EH (cell line): ENCODE measurements at places on chromosomes 7 and 10.

DNA sequence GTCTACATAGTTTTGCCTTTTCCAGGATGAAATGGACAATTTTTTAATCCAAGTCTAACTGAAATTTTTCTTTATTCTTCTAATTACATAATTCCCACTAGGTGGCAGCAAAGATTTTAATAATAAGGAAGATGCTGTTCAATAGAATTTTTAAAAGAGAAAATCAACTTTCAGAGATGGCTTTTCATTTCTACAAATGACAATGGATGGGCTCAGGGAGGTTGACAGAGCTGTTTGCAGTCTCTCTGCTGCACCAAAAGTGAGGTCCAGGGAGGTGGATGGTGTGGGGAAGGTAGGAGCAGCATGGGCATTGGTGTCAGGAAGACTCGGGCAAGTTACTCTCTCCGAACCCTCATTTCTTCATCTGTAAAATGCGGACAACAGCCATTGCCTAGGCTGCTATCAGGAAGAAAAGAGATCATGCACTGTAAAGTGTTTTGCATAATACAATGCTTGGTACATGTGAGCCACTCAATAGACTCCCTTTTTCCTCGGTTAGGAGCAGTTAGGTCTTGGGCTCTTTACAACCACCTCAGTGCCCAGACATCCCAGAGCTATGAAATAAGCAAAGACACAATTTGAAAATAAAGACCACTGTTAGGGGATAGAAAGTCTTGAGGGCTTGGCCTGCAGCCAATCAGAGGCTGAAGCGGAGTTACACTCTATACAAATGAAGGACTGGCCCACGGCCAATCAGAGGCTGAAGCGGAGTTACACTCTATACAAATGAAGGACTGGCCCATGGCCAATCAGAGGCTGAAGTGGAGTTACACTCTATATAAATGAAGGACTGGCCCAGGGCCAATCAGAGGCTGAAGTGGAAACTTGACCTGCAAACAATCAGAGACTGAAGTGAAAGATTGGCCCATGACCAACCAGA is 107.1 kb downstream of the ABLIM1 start:
- peak; percentile 44 for DNase-seq

- DNase-seq, result no peak
Measured at GRCh38 chr7:6193709-6194108, 78.7 kb downstream of the CYTH3 start.

GRCh38 chr7:143372070-143372469 is 9.1 kb upstream of the ZYX start:
- DNase-seq, result peak; percentile 49

- DNase-seq, result no peak
Measured at GRCh38 chr7:47534322-47535034, 47.4 kb downstream of the TNS3 start.

DNA sequence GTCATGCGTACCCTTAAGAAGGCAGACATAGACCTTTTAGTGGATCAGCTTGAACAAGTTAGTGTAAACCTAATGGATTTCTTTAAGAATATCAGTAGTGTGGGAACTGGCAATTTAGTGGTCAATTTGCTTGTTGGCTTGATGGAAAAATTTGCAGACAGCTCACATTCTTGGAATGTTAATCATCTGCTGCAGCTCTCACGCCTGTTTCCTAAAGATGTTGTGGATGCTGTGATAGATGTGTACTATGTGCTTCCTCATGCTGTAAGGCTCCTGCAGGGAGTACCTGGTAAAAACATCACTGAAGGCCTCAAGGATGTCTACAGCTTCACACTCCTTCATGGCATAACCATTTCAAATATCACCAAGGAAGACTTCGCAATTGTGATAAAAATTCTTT is 103.4 kb downstream of the ABCA13 start:
- DNase-seq, result peak; percentile 70

DNA sequence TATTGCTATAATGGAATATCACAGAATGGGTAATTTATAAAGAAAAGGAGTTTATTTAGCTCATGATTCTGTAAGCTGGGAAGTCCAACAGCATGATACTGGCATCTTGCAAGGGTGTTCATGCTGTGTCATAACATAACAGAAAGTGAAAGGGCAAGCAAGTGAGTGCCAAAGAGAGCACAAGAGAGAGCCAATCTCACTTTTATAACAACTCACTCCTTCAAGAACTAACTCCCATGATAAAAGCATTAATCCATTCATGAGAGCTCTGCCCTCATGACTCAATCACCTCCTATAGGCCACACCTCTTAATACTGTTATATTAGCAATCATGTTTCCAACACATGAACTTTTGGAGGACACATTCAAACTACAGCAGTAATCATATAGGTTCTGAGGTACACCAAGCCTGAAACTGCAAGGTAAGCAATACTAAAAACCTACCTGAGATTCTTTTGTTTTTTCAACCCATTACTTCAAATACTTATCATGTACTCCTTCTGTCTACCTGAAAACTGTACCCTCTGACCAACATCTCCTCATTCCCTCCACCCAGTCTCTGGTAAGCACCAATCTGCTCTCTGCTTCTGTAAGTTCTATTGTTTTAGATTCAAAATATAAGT is 219.7 kb downstream of the MTERF1 start:
- DNase-seq, result no peak

- DNase-seq, result no peak
Measured at GRCh38 chr7:70589590-70589989, 542.4 kb upstream of the GALNT17 start.

- no peak for DNase-seq
Measured at GRCh38 chr10:2137549-2138174, 400.3 kb upstream of the ADARB2 start.

GRCh38 chr7:105198223-105198622 is 184.2 kb downstream of the KMT2E start:
- DNase-seq, result peak; percentile 86

DNA sequence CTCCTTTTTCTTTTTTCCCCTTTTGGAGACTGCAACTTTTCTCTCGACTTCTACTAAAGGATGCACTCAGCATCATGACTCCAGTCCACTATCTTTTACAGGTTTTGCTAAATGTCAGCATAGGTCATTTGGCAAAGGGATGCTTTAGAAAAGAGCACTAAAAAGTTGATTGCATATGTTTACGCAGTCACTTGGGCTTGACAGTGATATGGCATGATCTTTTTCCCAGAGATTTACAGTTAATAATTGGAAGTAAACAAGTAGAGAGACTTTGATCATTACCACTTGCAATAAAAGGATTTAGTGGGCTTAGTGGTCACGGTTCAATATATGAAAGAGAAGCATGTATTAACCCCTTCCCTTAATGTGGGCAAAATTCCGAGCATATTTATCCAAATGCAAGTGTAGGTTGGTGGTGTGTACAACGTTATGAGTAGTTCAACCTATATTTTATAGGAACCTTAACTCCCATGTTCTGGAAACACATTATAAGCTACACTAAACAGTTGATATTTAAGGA is 1.8 kb downstream of the BMI1 start:
- DNase-seq, result no peak

- DNase-seq, result peak; percentile 75
Measured at GRCh38 chr7:42677751-42678699, 233.8 kb downstream of the C7orf25 start.
